Effector memory CD4-positive, alpha-beta T cell (primary cell): ENCODE measurements at places on chromosomes 13 and 19.

GRCh38 chr13:102484329-102484728, 82.5 kb upstream of the FGF14 start:
- DNase-seq = no peak

- no peak for DNase-seq
These were observed 11.1 kb upstream of the NFIX start for GRCh38 chr19:12984143-12984627.

DNA sequence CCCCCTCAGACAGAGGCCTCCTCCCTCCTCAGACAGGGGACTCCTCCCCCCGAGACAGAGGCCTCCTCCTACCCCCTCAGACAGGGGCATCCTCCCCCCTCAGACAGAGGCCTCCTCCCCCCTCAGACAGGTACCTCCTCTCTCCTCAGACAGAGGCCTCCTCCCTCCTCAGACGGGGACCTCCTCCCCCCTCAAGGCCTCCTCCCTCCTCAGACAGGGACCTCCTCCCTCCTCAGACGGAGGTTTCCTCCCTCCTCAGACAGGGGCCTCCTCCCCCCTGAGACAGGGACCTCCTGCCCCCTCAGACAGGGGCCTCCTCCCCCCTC, 13.9 kb downstream of the C3 start:
- DNase-seq = no peak

GRCh38 chr13:21703846-21704245, 33.0 kb downstream of the FGF9 start:
- DNase-seq = no peak

- no peak for DNase-seq
These were observed 434.0 kb downstream of the KLF5 start for GRCh38 chr13:73492811-73493210.

- DNase-seq = no peak
These were observed 90.2 kb upstream of the RNF113B start for GRCh38 chr13:98267080-98267912.
